ENCODE measurements at places on chromosomes 2 and 18. TPM values are rescaled to one million over a fixed set of nuclear protein-coding genes. Genes with fewer than 3 reads are reported as not detected.

NGEF gene
- total RNA-seq = not detected

C1GALT1C1L gene
- total RNA-seq = 2.0 TPM

TRAK2 gene
- 62.2 TPM for total RNA-seq

CYP1B1 gene
- 166 TPM for total RNA-seq

MYO7B gene
- not detected for total RNA-seq

GRCh38 chr2:72561621-72562318 lies 264.1 kb downstream of the EXOC6B start:
- H3K27ac ChIP-seq = no peak overlapping the region
- no peaks in the 10 kb centered on the region for H3K27me3 ChIP-seq
- H3K36me3 ChIP-seq = no peaks in the 10 kb centered on the region
- H3K4me1 ChIP-seq = no peaks in the 10 kb centered on the region
- no peak for DNase-seq
- no peak overlapping the region for H3K4me3 ChIP-seq

DNA sequence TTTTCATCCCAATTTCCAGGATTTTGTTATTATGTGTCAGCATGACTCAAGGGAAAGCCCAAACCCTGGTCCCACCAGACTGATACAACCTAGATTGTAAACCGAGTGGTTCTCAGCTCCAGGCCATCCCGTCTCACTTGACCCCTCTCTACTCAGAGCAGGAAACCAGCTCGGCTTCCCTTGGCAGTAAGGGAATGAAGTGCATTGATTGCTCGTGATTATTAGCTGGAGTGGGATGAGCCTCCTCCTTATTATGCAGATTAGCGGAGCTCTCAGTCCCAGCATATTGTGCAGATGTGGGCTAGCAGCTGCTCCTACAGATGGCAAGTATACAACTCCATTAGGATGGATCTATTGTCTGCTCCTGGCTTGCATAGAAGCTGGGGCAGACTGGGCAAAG lies 167.6 kb downstream of the LNPK start:
- no peak for DNase-seq
- no peaks in the 10 kb centered on the region for H3K4me1 ChIP-seq
- no peaks in the 10 kb centered on the region for H3K27me3 ChIP-seq
- no peaks in the 10 kb centered on the region for H3K36me3 ChIP-seq

RNU2-63P gene
- not detected for total RNA-seq

IL1RL1 gene
- 12.1 TPM for total RNA-seq

MTLN gene
- total RNA-seq = 88.3 TPM

ANKRD39 gene
- total RNA-seq = 15.8 TPM

DNA sequence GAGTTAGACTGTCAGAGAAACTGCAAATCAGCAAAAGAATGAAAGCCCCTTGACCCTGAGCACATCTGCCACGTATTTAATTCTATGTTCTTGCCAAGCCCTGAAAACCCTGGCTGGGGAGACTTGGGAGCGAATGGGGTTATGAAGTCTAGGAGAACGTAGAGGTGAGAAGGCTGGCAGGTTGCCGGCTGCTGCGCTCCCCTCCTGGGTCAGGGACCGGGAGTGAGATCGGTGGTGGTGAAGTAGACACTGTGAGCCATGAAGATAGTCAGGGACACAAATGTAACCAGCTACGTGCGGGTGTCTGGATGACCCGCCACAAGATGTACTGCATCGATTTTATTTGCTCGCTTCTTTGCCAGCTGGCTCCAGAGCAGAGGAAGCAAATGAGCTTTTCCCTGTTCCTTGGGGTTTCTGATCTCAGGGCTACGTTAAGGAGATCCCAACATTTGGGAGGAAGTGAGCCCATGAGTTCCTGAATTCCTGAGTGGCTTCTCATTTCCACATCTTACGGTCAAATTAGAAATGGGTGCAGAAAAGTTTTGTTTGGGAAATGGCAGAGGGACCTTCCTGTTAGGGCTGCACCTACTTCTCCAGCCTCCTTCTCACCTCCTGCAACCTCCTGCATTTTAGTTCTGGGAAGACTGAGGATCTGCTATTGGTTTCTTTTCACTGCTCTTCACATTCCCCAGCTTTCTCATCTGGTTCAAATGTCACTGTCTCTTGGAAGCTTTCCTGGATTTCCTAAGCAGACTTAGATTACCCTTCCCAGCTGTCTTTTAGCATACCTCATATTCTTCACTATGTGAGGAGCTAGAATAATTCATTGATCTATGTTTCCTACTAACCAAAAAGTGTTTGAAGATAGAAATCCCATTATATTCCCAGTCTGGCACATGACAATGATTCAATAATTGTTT lies 360.6 kb downstream of the ZNF521 start:
- H3K36me3 ChIP-seq = no peaks in the 10 kb centered on the region
- H3K4me1 ChIP-seq = no peaks in the 10 kb centered on the region
- no peak overlapping the region for H3K4me3 ChIP-seq
- H3K27me3 ChIP-seq = no peaks in the 10 kb centered on the region
- H3K27ac ChIP-seq = peak overlapping the region; percentile 89

- no peaks in the 10 kb centered on the region for H3K36me3 ChIP-seq
- no peak overlapping the region for H3K4me3 ChIP-seq
- no peaks in the 10 kb centered on the region for H3K4me1 ChIP-seq
- H3K27me3 ChIP-seq = no peaks in the 10 kb centered on the region
- DNase-seq = peak; percentile 23
Observed at GRCh38 chr2:238141541-238142318, 3.3 kb downstream of the KLHL30 start.

DNA sequence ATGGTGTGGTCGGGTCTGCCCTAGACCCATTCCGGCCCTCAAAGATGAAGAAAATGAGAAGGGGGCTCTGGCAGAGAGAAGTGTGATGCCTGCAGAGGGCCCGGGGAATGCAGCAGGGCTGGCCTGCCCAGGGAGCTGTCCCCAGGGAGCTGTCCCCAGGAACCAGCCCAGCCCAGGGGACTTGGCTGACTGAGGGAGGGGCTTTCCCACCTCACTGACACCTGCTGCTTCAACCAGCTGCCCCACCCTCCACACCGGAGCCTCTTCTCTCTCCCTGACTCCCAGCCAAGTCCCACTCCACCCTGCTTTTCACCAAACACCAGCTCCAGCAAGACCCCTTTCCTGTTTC lies 111.2 kb downstream of the STPG4 start:
- DNase-seq = no peak
- H3K36me3 ChIP-seq = no peaks in the 10 kb centered on the region
- H3K27ac ChIP-seq = peak overlapping the region; percentile 85
- H3K4me1 ChIP-seq = peaks cover 11% of the 10 kb centered on the region
- no peaks in the 10 kb centered on the region for H3K27me3 ChIP-seq

DNA sequence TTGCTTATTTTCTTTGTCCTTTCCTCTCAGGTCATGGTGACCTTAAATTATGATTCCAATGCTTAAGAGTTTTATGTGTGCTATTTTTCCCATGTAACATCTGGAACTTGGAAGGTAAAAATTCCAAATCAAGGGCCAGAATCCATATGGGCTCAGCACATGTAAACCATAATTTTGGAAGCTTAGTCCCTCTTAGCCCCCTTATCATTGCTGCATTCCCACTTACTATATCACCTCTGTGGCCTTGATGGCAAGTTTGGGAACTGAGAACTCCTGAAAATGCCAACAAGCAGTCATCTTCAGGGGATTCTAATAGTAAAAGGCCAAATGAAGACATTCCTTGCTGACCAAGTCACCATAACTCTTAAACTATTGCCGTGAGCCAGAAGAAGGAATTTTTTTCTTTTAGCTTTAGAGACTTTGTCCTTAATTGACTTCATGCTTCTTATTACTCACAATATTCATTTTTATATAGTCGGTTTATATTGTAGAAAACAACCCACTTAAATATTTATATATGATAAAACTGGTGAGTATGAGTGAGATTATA lies 251.4 kb downstream of the SLC8A1 start:
- no peak overlapping the region for H3K4me3 ChIP-seq
- H3K36me3 ChIP-seq = no peaks in the 10 kb centered on the region
- no peak overlapping the region for H3K27ac ChIP-seq
- no peaks in the 10 kb centered on the region for H3K4me1 ChIP-seq
- no peaks in the 10 kb centered on the region for H3K27me3 ChIP-seq
- no peak for DNase-seq

GRCh38 chr18:35577045-35577848 lies 4.3 kb upstream of the GALNT1 start:
- H3K27me3 ChIP-seq = no peaks in the 10 kb centered on the region
- H3K4me1 ChIP-seq = no peaks in the 10 kb centered on the region
- H3K27ac ChIP-seq = no peak overlapping the region

ALK gene
- total RNA-seq = 5.6 TPM

- no peaks in the 10 kb centered on the region for H3K4me1 ChIP-seq
- DNase-seq = no peak
- H3K27ac ChIP-seq = no peak overlapping the region
- no peak overlapping the region for H3K4me3 ChIP-seq
Observed at GRCh38 chr18:53601344-53601743, 623.1 kb downstream of the MBD2 start.

DNA sequence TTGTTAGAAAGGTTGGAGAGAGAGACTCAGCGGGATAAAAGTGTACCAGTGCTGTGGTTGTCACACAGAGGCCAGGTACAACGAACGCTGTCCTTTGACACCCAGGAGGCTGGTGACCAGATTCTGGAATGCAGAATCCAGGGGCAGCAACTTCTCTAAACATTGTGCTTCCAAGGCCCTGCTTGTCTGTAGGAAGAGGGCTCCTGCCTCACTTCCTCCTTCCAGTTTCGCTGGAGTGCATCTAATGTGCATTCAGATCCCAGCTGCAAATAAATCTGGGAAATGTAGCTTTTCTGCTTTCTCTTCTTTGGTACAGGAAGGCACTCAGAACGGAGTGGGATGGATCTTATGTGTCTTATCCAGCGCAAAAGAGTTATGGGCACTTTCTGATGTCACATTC lies 171.8 kb upstream of the ATP5MC3 start:
- no peaks in the 10 kb centered on the region for H3K27me3 ChIP-seq
- H3K4me3 ChIP-seq = no peak overlapping the region
- H3K4me1 ChIP-seq = no peaks in the 10 kb centered on the region
- no peaks in the 10 kb centered on the region for H3K36me3 ChIP-seq

DNA sequence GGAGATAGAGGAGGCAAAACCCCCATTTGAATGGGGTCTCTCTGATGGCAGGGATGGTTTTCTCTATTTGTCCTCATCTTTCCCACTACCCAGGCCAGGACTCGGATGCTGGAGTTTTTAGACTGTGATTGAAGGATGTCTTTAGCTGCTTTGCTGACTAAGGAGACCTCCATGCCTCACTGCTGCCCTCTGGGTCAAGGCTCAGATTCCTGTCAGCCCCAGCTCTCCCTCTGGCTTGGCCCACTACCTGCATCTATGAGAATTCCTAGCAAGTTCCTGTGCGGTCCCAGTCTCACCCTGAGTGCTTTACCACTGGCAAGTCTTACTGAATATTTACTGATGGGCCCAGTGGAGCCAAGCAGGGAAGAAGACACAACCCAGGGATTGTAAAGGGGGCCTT lies 184.0 kb downstream of the CELF4 start:
- H3K27ac ChIP-seq = no peak overlapping the region
- H3K27me3 ChIP-seq = no peaks in the 10 kb centered on the region
- H3K4me3 ChIP-seq = no peak overlapping the region
- H3K36me3 ChIP-seq = no peaks in the 10 kb centered on the region
- no peak for DNase-seq

FSIP2 gene
- 1.6 TPM for total RNA-seq

DNA sequence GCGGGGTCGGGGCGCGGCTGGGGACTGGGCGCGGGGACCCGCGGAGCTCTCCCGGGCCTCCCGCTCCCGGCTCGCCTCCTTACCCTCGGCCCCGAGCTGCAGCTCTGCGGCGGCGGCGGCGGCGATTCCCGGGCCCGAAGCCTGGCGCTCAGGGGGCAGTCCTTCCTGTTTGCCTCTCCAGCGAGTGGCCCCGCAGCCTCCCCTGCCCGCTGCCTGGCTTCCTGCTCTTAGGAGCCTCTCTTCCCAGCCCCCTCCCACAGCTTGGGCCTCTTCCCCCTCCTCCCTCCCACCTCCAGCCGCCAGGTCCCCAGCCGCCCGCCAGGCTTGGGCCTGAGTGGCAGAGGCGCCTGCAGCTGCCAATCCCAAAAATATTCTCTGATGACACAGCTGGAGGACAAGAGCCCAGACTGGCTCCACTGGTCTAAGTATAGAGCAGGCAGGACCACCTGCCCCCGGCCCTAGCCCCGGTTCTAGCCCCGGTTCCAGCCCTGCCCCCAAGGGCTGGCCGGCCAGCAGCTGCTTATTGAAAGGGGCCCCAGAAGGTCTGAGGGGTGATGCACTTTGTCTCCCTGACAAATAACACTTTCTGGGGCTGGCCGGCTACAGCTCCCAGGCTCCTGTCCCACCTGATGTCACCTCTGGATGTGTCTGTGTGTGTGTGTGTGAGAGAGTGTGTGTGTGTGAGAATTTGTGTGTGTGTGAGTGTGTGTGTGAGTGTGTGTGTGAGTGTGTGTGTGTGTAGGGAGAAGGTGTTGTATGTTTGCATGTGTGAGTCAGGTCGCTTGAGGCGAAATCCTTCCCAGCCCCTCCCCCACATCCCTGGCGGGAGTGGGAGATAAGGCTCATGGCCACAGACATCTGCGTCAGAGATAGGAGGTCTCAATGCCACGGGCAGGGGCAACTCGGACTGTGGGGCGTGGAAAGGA lies at the start of gene OBSL1:
TSS of gene OBSL1 (minus strand) at position 229 of the 926 bp plus-strand sequence. CDS start 307 bp downstream, outside the sequence.
- no peaks in the 10 kb centered on the region for H3K27me3 ChIP-seq

IL37 gene
- total RNA-seq = not detected

DNA sequence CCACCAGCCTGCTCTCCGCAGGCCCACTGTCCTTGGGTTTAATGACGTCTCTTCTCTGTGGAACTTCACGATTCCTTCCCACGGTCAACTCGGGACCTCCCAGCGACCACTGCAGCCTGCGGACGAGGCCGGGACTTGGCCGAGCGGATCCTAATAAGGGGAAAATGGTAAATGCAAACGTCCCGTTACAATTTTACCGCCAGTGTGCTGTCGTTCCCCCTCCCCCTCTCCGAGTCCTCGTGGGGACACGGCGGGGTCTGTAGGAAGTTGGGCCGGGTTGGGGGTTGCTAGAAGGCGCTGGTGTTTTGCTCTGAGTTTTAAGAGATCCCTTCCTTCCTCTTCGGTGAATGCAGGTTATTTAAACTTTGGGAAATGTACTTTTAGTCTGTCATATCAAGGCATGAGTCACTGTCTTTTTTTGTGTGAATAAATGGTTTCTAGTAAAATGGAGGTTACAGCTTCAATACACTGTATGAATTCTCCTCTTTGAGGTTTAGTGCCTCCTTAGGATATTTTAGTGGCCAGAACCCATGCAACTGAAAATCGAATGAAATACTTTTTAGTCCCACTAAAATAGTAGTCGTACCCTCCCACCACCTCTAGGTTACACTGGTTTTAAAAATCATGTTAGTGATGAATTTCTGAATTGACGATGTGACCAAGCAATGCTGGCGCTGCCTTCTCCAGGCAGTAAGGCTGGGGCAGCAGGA lies 2.3 kb downstream of the HOXD11 start:
- H3K27me3 ChIP-seq = peaks cover 27% of the 10 kb centered on the region
- no peak overlapping the region for H3K27ac ChIP-seq
- H3K4me1 ChIP-seq = peaks cover 4% of the 10 kb centered on the region
- no peaks in the 10 kb centered on the region for H3K36me3 ChIP-seq
- H3K4me3 ChIP-seq = peak overlapping the region; percentile 68

GRCh38 chr2:237806334-237806733 lies 7.8 kb downstream of the RBM44 start:
- no peak for DNase-seq
- no peak overlapping the region for H3K27ac ChIP-seq
- no peaks in the 10 kb centered on the region for H3K4me1 ChIP-seq

CHN1 gene
- total RNA-seq = 14.7 TPM

- H3K4me3 ChIP-seq = no peak overlapping the region
- no peaks in the 10 kb centered on the region for H3K36me3 ChIP-seq
- DNase-seq = no peak
Observed at GRCh38 chr2:60529136-60529784, 24.2 kb downstream of the BCL11A start.

Measured in breast epithelium (tissue), 4 donors.